Muscle of back (tissue), 13 donors: ENCODE measurements at places on chromosomes 11 and 22.

DNA sequence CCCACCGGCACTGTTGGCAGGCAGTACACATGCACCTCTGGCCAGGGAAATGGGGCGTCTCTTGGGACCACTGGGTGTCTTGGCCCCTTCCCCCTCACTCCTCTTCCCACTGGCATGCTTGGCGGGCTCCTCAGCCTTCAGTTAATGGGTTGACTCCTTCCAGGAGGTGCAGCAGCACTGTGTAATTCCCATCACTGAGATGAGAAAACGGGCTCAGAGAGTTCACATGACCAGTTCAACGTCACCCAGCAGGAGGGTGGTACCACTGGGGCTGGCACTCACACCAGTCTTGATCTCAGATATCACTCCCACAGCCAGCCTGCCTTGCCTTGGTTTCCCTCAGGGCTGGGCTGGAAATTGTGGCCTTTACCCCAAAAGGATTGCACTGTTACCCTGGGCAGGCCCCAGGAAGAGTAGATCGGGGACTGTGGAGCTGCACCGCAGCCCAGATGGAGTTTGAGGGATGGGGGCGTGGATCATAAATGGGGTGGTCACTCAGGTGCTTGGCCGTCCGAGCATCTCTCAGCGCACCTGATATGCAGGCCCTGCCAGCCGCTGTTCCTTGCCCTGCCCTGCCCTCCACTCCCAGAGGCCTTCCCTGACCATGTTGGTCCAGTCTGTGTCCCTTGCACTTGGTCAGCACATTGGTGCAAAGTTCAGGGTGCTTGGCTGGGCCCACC, 16.9 kb downstream of the CAPN5 start:
- no peak for DNase-seq

GRCh38 chr11:18715476-18715875, 10.5 kb downstream of the IGSF22 start:
- no peak for DNase-seq

DNA sequence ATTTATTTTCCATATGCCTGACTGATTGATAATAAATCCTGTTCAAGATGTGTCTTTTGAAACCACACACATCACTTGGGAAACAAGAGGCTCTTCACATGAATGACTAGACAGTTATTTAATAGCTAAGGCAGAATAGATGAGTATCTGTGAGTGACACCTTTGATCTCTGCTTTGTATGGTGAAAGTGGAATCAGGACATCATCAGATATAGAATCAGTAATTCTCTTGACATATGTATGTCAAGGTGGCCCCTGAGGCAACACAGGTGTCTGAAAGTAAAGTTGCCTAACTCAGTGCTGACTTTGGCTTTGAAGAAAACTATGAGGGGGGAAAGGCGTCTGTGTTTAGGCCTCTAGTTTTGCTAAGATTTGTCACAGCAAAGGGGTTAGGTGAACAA, 11.5 kb upstream of the CASP4 start:
- DNase-seq: no peak

DNA sequence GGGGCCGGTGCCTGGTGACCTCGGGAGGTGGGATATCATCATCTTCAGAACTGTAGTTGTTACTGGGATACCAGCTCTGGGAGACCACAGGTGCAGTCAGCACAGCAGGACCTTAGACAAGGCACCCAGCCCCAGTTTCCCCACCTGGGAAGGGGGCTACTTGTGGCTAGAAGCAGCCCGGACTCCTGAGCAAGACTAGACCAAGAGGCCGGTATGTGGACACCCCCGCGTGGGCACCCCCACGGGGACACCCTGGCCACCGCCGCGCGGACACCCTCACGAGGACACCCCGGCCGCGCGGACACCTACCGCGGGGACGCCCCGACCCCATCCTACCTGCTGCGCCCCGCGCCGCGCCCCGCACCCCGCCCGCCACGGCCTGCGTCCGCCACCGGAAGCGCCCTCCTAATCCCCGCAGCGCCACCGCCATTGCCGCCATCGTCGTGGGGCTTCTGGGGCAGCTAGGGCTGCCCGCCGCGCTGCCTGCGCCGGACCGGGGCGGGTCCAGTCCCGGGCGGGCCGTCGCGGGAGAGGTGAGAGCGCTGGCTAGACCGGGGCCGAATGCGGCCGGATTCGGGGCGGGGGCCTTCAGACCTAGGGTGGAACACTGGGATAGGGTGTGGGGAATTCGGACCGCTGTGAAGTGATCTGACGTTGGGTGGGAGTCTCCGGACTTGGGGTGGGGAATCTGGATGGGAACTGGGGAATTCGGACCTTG, at the start of the genes COMT and TXNRD2:
Gene COMT (plus strand): TSS at position 408 of the 718 bp plus-strand sequence. CDS start 20,755 bp downstream, outside the sequence.
Gene TXNRD2 (minus strand): TSS at position 454 of the 718 bp plus-strand sequence. CDS start 15 bp downstream, at position 439.
- DNase-seq: peak; percentile 83

- DNase-seq: no peak
Measured at GRCh38 chr11:46901156-46901555, 17.2 kb downstream of the LRP4 start.

- no peak for DNase-seq
Measured at GRCh38 chr22:45804319-45804985, 132.8 kb downstream of the ATXN10 start.

DNA sequence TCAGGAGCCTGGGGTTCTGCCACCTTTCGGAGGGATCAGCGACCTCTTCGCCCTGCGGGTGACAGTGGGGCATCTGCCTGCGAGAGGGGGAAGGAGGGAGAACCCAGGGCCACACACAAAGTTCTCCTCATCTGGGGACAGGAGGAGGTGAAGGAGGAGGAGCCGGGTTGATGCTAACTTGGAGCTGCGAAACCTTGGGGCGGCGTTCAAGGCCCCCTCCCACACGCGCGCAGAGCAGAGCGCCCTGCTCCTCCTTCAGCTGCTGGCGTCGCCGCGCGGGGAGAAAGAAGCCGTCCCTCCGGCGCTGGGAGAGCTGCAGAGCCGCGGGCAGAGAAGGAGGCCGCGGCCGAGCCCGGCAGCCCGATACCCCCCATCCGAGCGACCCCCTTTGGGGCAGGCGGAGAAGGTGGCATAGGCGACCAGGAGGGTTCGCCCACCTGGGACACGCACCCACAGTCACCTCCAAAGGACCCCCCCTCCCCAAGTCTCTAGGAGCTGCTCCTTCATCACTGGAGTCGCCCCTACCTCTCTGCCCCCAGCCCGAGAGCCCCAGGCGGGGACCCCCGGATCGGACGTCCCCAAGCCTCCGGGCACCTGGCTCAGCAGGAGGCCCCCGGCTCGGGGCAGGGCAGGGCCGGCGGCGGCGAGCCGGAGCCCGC, at the start of gene RASD2:
Gene RASD2 (plus strand): TSS at position 237 of the 659 bp plus-strand sequence. CDS start 5,979 bp downstream, outside the sequence.
- peak; percentile 60 for DNase-seq

GRCh38 chr22:35708453-35708852, 9.2 kb upstream of the APOL5 start:
- peak; percentile 29 for DNase-seq

DNA sequence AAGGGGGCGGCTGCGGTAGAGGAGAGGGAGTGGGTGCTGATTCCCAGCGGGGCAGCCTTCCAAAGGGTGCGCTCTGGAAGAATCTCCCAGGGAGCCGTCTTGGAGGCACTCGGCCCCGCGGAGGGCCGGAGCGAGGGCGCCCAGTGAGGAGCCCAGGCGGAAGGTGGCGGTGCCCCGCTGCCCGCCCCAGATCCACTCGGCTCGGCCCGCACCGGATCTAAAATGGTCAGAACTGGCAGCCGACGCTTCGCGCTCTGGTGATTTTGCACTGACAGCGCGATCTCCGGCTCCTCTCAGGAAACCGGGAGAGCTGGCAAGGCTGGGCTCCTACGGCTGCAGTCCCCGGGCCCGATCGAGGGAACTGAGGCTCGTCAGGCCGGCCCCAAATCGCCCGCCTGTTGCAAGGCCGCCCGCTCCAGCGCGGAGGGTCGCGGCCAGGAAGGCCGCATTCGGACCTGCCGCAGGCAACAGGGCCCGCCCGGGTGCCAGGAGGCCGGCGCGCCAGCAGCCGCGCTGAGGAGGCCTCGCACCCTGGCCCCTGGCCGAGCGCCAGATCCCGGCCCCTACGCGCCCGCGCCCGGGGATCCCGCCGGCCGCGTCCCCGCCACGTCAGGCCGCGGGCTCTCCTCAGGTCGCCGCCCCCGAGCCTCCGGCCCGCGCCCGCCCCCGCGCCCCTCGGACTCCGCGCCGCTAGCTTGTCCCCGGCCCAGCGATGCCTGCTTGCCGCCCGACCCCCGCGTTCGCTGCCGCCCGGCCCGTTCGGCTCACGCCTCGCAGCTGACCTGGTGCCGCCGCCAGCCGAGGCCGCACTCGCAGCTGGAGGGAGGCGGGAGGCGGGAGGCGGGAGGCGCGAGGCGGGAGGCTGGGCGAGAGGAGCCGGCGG, at the start of gene KLHL22:
Gene KLHL22 (minus strand): TSS at position 818 of the 883 bp plus-strand sequence. CDS start 6,584 bp downstream, outside the sequence.
- peak; percentile 78 for DNase-seq

DNA sequence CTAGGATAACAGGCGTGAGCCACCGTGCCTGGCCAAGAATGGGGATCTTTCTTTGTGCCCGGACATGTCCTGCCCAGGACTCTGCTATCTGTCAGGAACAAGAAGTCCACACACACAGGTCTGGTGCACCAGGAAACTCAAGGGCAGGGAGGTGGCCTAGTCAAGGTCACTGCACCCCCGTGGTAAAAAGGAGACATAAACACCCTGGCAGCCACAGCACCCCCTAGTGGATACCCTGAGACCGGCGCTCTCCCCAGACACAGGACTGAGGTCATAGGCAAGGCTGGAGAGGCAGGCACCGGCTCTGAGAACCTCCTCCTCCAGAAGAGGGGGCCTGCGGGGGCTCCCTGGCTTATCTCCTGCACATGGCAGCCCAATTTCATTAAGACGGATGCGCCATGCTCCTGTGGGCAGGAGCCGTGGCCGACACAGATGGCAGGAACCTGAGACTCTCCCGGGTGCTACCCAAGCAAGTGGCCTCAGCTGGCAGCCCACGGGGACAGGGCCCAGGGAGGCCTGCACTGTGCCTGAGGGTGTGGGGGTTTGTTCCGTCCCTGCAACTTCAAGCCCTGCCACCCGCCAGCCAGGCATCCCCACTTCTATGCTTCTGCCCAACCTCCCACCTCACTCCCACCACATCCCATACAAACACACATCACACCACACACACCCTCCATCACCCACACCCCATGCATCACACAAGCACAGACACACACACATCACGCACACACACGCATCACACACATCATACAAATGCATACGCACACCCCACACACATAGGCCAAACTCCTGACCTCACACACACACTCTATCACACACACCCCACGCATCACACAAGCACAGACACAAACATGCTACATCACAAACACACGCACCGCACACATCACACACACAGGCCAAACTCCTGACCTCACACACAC, 19.6 kb downstream of the MACROD1 start:
- no peak for DNase-seq
